Inflammatory macrophage (primary cell): ENCODE measurements at places on chromosomes 5 and 9.

GRCh38 chr5:114857941-114858551 lies 311.7 kb downstream of the TRIM36 start:
- peak; percentile 64 for DNase-seq

DNA sequence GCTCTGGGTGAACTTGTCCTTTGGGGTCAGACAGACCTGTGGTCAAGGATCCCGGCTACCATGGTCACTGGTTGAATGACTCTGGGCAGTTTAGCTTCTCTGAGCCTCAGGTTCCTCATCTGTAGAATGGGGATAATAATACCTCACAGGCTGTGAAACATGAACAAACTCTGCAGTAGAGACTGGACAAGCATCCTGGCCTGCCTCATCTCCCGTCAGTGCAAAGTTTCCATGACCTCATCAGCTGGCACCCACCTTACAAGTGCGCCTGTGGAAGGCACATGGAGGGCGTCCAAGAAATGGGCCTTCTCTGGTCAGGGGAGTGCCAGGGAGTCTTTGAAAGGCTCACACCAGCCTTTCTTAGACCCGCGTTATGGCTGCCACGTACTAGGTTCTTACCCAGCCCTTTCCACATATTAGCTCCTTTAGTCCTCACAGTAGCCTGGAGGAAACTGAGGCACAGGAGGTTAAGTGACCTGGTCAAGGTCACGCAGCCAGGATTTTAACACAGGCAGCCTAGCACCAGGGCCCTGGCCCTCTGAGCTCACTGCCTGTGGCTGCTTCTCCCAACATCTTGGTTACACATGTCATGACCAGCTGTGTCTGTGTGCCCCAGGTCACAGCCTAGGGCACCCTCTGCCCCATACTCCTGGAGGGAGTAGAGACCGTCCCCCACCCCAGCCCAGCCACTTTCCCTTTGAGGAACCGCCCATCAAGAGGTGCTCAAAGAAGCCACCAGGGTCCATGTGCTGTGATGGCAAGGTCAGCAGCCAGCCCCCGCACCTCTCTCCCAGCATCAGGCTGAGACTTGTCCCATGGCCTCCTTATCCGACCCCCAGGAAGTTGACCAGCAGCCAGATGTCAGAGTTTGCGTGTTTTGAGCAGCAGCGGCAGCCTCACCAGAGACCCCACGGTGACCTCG lies 39.4 kb upstream of the RPL26L1 start:
- no peak for DNase-seq

DNA sequence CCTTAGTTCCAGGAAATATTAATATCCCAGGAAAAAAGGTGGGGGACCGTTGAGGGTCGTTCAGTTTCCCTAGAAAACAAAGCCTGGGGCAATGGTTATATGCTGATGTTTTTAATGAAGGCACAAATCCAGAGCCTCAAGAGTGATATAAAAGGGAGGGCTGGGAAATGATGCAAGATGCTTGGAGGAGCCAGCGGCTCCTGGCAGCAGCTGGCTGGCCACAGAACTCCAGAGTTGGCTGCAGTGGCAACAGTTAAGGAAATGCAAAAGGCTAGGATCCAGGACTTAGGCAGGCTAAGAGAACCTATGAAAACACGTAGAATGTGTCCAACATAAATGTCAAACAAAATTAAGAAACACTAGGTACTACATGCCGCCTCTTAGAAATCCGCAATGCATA lies 31.0 kb upstream of the B4GALT1 start:
- no peak for DNase-seq

GRCh38 chr9:109639674-109640579 lies 140.1 kb upstream of the PALM2AKAP2 start:
- no peak for DNase-seq

GRCh38 chr5:14301186-14301585 lies 158.0 kb downstream of the TRIO start:
- DNase-seq, result no peak

GRCh38 chr9:83473488-83473971 lies 64.7 kb downstream of the FRMD3 start:
- no peak for DNase-seq
